SK-N-MC (cell line): ENCODE measurements at places on chromosomes 11 and 22.

GRCh38 chr11:539971-540481, 2.7 kb downstream of the LRRC56 start:
- no peak for DNase-seq

DNA sequence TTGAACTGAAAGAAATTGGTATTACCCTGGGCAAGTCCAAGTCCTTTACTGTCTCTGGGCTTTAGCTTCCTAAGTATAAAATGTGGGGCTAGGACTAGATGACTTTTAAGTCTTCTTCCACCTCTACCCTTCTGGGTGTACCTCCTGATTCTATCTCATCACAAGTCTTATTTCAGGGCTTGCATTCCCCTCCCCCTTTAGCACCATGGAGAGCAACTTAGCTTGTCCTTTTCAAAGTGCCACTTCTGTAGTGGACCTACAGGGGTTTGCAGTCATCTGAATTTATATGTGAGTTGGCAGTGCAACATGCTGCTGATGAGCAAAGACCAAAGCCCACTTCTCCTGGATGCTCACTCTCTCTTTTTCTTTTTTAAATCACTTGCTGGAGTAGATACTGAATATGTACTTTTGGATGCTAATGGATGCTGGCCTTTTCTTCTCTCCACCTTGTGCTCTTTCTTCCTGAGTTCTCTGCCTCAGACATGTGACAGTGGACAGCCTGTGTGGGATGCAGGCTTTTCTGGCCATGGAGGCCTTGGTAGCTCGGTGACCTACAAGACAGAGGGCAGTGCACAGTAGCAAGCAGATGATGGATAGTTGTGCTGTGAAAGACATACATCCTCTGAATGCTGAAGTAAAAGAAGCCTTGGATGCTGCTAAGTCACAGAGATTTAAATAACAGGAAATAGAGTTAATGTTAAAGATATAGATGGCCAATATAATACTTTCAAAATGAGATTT, 185.0 kb downstream of the NELL1 start:
- DNase-seq, result no peak

GRCh38 chr11:102955624-102956023, at the start of gene MMP13:
TSS of gene MMP13 (minus strand) at chr11:102955732. CDS start at chr11:102955705, 27 bp downstream.
- no peak for DNase-seq

- DNase-seq, result no peak
Measured at GRCh38 chr11:131796541-131796940, 426.1 kb downstream of the NTM start.

- DNase-seq, result no peak
Measured at GRCh38 chr11:45448561-45448960, 162.4 kb upstream of the SYT13 start.

- no peak for DNase-seq
Measured at GRCh38 chr11:61632096-61632495, 48.1 kb upstream of the DAGLA start.

DNA sequence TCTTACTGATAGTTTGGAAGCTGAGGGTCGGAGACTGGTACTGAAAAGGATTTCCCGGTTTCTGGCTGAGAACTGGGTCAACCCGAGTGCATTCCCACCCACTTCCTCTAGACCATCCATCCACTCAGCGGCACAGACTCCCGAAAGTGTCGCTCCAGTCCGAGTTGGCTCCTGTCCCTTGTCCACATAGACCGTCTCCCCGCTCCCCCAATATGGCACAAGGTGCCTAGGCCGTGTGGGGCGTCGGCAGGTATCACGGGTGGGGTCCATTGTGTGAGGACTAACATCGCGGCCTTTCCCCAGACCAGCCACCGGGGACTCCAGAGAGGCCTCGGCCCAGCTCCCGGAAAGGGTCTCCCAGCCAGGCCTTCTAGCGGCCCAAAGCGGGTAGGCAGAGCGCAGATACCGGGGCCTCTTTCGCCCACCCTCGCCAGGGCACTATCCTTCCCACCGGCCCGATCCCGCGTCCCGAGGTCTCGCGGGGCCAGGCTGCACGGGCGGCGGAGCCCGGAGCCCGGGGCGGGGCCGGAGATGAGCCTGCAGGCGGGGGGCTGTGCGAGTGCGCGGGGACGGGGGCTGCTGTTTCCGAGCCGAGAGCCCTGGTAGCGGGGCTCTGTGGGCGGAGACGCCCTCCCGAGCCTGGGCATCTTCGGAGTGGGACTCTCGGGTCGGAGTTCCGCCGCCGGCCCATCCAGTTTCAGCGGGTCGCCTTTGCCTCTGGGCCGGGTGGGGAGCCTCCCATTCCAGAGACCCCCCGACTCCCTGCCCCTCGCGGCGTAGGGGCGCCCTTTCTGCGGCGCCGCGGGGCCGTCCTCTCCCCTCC, 21.1 kb downstream of the SERPINH1 start:
- no peak for DNase-seq

- no peak for DNase-seq
Measured at GRCh38 chr11:126477535-126478305, 122.2 kb downstream of the ST3GAL4 start.

DNA sequence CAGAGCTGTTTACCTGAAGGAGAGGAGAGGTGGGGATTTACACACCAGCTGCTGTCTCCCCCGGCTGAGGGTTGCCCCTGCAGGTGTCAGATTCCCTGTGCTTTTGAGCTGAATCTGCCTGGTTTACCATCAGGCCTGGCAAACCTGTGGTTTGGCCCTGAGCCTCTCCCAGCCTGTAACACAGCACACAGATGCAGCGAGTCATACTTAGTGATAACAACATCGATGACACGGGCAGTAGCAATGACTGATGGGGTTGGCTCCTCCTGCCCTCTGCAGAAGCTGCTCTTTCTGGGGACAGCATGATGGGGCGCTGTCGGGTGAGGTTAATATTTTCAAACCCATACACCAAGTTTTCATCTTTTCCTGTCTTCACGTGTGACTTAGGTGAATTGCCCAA, 380.0 kb upstream of the B3GAT1 start:
- no peak for DNase-seq

- no peak for DNase-seq
Measured at GRCh38 chr22:22798232-22798616, 89.4 kb upstream of the IGLL5 start.

DNA sequence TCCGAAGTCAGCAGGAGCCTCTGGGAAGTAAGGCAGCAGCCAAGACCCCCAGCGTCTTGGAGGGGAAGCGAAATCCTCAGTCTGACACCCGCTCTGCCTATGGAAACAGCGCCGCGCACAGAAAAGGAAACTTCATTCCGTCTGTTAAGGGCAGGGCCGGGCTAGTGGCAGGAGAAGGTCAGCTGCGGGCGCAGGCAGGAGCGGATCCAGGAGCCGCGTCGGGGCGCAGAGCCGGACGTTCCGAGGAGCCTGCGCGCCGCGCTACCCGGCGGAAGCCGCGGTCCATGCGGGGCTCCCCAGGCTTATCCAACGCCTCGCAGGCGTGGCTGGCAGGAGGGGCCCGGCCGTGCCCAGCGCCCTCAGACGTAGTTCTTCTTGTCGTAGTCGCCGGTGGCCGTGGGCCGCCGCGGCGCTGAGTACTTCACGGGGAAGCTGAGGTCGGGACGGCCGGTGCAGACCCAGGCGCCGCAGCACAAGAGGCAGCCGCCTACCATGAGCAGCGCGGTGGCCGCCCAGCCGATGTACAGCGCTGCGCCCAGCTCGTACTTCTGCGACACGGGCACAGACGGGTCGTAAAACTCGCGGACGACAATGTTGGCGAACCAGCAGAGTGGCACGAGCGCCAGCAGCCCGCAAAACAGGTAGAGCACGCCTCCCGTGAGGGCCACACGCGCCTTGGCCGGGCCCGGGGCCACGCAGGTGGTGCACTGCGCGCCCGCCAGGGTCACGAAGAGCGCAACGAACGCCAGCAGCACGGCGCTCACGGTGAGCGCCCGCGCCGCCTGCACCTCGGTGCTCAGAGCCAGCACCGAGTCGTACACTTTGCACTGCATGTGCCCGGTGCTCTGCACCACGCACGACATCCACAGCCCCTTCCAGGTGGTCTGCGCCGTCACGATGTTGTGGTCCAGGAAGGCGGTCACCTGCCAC, 705 bp downstream of the CLDN5 start:
- no peak for DNase-seq

DNA sequence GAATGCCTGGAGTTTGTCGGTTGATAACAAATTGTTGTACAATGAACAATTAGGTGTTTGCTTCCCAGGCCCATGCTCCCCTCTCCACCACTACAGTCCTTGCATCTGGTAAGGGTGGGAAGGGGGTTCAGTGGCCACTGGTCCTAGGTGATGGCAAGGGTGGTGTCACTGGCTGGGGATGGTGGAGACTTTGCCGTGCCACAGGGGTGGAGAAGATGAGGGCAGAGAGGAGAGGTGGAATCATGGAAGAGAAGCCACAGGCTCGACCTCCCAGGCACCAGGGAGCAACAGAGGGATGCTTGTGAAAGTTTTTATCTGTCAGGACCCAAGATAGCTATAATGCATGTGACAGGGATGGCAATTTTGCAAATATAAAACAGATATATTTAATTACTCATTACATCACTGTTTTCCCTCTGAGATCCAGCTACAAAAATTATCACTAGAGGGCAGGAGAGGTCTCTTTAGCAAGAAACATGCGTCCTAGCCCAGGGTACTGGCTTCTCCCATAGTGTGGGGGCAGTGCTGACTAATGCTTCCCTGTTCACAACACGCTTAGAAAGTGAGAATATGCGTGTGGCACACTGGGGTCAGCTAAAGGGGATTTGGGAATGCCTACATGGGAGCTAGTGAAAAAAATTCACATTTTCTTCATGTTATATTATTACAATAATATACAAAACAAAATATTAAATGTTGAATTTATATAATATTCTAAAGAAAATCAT, 49.0 kb upstream of the AMPD3 start:
- peak; percentile 90 for DNase-seq

DNA sequence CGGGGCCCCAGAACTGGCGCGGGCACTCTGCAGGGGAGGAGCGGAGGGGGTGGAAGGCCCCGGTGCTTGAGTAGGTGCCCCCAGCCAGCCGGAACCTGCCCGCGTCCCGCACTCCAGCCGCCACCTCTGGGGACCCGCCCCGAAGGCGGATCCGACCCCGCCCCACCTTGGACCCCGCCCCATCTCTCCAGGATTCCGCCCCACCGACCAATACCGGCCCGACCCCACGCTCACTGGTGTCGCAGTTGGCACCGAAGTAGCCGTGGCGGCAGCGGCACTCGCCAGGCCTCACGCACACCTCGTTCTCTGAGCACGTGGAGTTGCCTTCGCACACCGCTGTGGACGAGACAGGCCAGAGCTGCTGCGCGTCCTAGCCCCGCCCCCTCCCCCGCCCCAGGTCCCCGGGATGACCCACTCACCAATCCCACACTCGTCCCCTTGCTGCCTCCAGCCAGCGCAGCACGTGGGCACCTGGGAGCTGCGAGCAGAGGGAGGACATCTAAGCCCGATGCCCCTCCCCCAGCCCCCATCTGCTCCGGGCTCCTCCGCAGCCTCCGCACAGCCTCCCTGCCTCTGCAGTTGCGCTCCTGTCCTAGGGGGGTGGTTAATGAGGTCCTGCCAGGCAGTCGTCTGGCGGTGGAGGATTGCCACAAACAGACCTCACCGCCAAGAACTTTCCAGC, 6.0 kb downstream of the SCARF2 start:
- no peak for DNase-seq

- no peak for DNase-seq
Measured at GRCh38 chr11:47340980-47341775, 11.3 kb downstream of the MYBPC3 start.

- no peak for DNase-seq
Measured at GRCh38 chr11:123041185-123041584, 20.8 kb downstream of the HSPA8 start.

GRCh38 chr11:75740681-75741080, 23.0 kb downstream of the MOGAT2 start:
- DNase-seq, result no peak

GRCh38 chr11:34595391-34595790, 25.5 kb upstream of the EHF start:
- no peak for DNase-seq

DNA sequence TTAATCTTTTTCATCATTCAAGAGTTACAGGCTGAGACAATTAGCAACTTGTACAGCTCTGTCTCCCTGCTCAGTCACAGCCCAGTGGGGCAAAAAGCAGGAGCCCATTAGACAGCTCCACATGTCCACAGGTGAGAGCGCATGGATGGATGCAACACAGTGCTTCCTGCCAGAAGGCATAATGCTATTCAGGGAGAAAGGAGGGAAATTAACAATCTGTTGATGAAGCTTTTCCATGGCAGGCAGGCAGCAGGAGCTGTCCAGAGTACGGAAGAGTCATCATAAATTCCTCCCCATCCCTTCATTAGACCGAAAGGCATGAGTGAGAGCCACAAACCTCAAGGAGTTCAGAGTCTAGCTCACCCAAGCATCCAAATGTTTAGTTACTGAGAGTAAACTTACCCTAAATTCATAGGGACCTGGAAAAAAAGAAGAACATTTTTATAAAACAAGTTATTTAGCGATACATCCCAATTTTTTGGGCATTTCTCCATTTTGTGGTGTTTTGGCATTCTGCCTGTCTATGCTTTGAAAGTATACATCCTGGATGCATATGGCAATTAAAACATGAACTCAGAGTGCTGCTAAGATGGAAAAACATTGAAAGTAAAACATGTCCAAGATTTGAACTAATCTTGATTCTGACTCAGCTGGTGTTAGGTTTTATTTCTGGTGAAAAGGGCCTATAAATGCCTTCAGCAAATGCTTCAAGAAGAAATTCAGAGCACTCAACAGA, 428.1 kb downstream of the OPCML start:
- DNase-seq, result no peak

DNA sequence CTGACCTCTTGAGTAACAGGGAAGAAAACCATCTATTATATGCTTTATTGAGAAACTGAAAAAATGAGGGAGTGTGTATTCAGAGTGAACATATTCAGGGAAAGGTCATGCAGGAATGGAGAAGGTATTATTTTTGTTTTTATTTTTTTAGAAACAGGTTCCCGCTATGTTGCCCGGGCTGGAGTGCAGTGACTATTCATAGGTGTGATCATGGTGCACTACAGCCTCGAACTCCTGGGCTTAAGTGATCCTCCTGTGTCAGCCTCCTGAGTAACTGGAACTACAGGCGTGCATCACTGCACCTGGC, 8.7 kb upstream of the RCE1 start:
- DNase-seq, result no peak

GRCh38 chr11:119188067-119188466, 2.8 kb downstream of the NHERF4 start:
- no peak for DNase-seq

- DNase-seq, result no peak
Measured at GRCh38 chr11:95359756-95360155, 128.8 kb upstream of the SESN3 start.

DNA sequence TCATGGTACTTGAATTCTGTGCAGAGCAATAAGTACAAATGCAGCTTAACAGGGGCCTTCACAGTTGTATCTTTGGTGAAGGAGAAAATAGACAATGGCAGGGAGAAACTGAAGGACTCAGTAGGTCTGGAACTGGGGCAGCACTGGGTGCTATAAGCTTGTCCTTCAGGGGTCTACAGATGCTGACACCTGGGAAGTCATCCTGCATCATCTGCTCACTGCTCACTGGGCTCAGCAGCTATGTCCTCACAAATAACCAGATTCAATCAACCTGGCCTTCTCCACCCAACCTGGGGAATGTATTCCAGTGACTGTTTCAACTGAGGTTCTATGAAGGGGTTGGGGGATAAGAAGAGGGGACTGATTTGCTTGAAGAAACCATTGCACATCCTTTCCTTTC, 117.0 kb downstream of the ZNF280B start:
- no peak for DNase-seq
